ENCODE measurements at places on chromosomes 3 and 15.

DNA sequence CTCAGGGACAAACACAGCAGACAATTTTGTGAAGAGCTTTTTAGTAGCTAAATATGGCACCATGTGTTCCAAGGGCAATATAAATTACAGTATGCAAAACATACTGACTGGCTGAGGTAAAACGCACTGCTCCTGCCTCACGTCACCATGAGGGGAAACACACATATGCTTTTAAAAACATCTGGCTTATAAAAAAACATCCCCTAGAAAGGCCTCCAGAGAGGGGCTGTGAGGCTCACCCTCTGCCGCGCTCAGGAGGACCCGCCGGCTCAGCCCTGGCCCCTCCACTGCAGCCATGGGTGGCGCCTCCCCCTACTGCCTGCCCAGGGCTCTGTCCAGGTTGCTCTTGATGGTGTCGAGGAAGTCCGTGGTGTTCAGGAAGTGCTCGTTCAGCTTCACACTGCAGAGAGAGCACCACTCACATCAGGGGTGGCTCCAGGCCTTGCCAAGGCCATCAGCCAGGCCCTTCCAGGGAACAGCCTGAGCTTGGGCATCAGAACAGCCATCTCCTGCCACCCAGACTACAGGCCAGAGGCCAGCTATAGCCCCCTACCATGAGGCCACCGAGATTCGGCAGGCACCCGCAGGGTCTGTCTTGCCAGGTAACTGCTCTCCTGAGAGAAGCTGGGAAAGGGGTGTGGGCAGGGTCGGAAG, 18.2 kb downstream of the IDH2 start:
- no peak for DNase-seq

- no peak for DNase-seq
Measured at GRCh38 chr3:18898911-18899310, 249.4 kb upstream of the KCNH8 start.

DNA sequence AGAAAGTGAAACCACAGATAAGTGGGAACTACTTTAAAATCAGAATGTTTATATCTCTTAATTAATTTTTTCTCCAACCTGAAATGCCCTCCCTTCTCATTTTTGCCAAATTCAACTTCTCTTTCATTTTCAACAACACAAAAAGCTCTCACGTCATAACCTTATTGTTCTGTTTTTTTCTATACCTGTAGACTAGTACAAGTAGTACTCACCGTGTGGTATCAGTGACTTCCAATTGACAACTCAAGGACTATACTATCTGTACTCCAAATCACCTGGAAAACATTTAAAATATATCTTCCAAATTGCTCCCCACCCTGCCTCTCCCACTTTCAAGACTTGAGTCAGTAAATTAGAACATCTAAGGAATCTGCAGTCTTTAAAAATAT, 72.8 kb upstream of the ZNF280D start:
- no peak for DNase-seq

DNA sequence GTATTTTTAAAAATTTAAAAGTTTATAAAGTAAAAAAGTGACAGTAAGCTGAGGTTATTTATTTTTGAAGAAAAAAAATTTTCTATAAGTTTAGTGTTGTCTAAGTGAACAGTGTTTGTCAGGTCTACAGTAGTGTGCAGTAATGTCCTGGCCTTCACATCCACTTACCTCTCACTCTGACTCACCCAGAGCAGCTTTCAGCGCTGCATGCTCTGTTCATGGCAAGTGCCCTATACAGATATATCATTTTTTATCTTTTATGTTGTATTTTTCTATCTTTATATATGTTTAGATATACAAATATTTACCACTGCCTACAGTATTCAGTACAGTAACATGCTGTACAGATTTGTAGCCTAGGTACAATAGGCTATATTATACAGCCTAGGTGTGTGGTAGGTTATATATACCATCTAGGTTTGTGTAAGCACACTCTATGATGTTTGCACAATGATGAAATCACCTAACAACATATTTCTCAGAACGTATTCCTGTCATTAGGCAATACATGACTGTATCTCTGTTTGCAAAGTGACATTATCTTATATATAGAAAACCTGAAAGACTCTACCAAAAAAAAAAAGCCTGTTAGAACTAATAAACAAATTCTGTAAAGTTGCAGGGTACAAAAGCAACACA, 75.9 kb upstream of the TMC3 start:
- DNase-seq: no peak

DNA sequence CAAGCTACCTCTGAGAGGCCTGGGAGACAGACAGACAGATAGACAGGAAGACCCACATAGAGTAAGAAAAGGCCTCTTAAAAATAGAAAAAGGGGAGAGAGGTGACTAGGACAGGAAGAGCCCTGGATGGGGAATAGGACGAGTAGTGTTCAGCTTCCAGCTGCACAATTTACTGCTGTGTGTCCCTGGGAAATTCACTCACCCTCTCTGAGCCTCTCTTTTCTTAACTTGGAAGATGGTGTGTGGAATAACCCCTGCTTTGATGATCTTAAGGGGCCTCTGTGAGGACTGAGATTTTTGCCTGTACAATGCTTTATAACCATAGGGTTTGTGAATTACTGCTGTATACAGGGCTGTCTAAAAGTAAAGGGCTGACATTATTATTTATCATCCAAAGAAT, 37.5 kb downstream of the FEM1B start:
- DNase-seq: no peak

GRCh38 chr3:10688548-10689172, 127.4 kb upstream of the SLC6A11 start:
- DNase-seq: no peak

Measured in fibroblast of skin of left biceps (primary cell).